IMR-90 (cell line): ENCODE measurements at places on chromosomes 2 and 18. TPM values are rescaled to one million over a fixed set of nuclear protein-coding genes. Genes with fewer than 3 reads are reported as not detected.

DNA sequence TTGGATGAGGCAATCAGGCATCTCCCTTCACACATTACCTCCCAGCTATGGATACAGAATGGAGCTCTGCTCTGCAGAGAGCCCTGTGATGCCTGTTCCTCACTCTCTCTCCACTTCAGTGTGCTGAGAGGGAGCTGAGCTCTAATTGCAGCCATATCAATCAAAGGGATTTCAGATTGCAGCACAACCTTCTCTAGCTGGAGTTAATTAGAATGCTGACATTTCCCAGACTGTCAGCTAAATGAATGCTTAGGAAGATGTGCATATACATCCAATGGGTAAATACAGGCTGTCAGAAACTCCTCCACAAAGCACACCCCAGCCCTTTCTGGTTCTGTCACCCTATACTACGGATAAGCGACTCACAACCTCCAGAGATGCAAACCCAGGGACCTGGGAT lies 402.6 kb downstream of the EIPR1 start:
- no peak overlapping the region for H3K4me3 ChIP-seq
- DNase-seq: no peak
- no peak overlapping the region for H3K27ac ChIP-seq
- no peaks in the 10 kb centered on the region for H3K36me3 ChIP-seq
- H3K27me3 ChIP-seq: no peaks in the 10 kb centered on the region
- no peaks in the 10 kb centered on the region for H3K4me1 ChIP-seq

- H3K27ac ChIP-seq: no peak overlapping the region
- DNase-seq: no peak
- H3K36me3 ChIP-seq: no peaks in the 10 kb centered on the region
Measured at GRCh38 chr2:3857576-3857975, 154.2 kb downstream of the DCDC2C start.

The YWHAQ gene
- 217 and 255 TPM in 2 replicates for polyA plus RNA-seq

- no peak overlapping the region for H3K27ac ChIP-seq
- no peak overlapping the region for H3K4me3 ChIP-seq
- H3K4me1 ChIP-seq: peaks cover 14% of the 10 kb centered on the region
Measured at GRCh38 chr2:204669382-204669781, 124.1 kb downstream of the PARD3B start.

The CCDC74B gene
- 8.4 and 9.6 TPM in 2 replicates for polyA plus RNA-seq

DNA sequence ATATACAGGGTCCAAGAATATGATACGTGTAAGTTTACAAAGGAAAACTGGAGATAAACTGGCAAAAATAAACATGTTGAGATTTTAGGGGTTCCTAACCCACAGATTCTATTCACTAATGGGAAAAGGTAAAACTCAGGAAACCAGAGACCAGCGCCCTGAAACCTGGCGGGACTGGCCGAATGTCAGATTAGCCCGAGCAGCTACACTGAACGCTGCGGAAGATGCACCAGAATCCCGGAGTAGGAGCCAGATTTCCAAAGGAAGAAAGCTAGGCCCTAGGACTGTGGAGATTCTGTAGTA lies 679 bp upstream of the WDR75 start:
- H3K4me3 ChIP-seq: peak overlapping the region; percentile 69
- no peaks in the 10 kb centered on the region for H3K27me3 ChIP-seq
- H3K36me3 ChIP-seq: no peaks in the 10 kb centered on the region
- H3K27ac ChIP-seq: peak overlapping the region; percentile 65
- DNase-seq: no peak
- peaks cover 2% of the 10 kb centered on the region; the same call in 1 of the 2 replicates for H3K4me1 ChIP-seq

The LRP2 gene
- polyA plus RNA-seq: not detected in 2 replicates

The ERBB4 gene
- not detected in 2 replicates for polyA plus RNA-seq

DNA sequence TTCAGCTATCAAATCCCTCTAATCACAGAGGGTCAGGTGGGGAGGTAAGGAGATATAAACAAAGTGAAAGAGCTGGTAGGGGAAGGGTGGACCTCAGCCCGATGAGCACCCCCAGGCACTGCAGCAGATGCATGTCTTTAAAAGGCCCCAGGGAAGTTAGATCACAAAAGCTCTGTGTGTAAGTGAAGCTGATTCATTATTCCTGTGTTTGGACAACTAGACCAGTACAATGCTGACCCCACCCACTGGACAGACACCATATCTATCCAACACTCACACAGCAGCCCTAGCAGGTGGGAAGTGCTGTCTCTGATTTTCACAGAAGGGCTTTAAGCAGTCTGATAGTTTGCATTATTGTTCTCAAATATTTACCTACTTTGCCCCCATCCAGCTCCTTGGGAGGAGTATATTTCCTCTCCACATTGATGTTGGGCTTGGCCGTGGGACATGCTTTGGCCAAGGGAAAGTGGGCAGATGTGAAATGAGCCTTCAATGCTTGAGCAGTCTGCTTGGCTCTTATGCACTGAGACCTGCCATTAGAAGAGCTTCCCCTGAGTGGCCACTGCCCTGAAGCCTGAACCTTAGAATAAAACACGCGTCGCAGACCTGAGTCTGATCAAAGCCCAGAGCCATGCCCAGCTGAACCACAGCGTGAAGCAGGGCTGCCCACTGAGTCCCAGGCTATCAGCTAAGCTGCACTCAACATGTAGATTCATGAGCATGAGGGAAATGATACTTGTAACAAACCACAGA lies 111.4 kb downstream of the COPS8 start:
- H3K4me3 ChIP-seq: no peak overlapping the region
- no peaks in the 10 kb centered on the region for H3K36me3 ChIP-seq
- peak overlapping the region; percentile 98 for H3K27ac ChIP-seq
- no peaks in the 10 kb centered on the region for H3K27me3 ChIP-seq
- peaks cover 49% of the 10 kb centered on the region for H3K4me1 ChIP-seq
